Osteoblast (primary cell): ENCODE measurements at places on chromosomes 13 and 19. TPM values are rescaled to one million over a fixed set of nuclear protein-coding genes. Genes with fewer than 3 reads are reported as not detected.

GRCh38 chr13:38743466-38743865 lies 56.6 kb downstream of the FREM2 start:
- no peak for DNase-seq

The KLK7 gene
- not detected in 2 replicates for total RNA-seq

GRCh38 chr13:84823528-84823927 lies 941.3 kb upstream of the SLITRK1 start:
- no peak for DNase-seq

GRCh38 chr19:16258440-16258903 lies 60.8 kb downstream of the AP1M1 start:
- no peak for DNase-seq

DNA sequence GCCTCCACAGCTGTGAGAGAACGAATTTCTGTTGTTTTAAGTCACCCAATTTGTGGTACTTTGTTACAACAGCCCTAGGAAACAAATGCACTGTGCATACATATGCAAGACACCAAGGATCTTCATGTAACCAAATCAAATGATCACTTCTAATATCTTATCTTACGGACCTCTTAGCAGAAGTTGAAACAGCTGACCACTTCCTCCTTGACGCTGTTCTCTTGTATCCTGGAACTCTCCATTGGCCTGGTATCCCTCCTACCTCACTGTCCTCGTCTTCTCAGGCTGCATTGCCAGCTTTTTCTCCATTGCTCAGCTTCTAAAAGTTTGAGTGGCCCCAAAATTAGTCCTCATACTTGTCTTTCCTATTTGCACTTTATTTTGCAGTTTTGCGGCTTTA lies 200.4 kb downstream of the DLEU7 start:
- DNase-seq: peak; percentile 21

The F10 gene
- total RNA-seq: 0.29 TPM in 1 of 2 replicates, not detected in the other

GRCh38 chr13:113329656-113330312 lies 32.7 kb downstream of the LAMP1 start:
- DNase-seq: peak; percentile 55

The PRSS57 gene
- total RNA-seq: not detected in 2 replicates

DNA sequence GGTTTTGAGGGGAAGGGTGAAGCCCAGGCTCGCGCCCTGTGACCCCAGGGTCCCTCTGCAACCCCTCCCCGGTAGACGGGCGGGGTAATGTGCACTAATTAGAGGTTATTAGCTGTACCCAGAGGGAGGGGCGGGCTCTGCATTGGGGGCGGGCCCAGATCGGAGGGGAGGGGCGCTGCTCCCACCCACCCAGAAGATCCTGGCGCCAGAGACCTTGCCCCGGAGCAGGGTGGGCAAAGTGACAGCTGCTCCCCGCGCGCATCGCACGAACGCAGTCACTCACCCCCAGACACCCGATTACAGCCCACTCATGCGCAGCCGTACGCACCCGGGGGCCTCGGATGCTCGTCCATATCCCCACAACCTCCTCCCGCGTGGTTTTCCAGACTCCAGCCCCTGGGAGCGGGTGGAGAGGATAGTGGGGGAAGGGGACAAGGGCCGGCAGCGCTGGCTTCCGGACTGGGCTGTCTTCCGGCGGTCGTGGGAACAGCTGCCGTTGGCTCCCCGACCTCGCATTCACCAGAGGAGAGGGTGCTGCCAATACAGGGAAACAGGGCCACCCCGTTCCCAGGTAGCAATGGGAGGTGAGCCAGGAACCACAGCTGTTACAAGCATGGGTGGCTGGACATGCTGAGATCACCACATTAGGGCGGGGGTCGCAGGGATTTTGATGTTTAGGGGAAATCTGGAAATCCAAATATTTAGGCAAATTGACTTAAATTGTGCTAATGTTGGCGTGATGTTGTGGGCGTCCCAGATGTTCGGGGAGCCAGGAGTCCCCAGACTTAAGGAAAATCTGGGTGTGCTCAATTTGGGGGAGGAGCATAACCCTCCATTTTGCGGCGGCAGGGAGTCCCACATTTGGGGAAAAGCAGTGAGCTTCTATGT lies 2.9 kb upstream of the HOOK2 start:
- peak; percentile 98 for DNase-seq

- peak; percentile 71 for DNase-seq
Observed at GRCh38 chr13:97243915-97244781, 22.0 kb downstream of the MBNL2 start.

The SRRM5 gene
- under 0.01 TPM in 1 of 2 replicates, not detected in the other for total RNA-seq

The CC2D1A gene
- total RNA-seq: 19.2 and 22.4 TPM in 2 replicates

- DNase-seq: no peak
Observed at GRCh38 chr19:29170554-29170953, 42.4 kb downstream of the UQCRFS1 start.

- peak; percentile 96 for DNase-seq
Observed at GRCh38 chr19:58519087-58519354, 589 bp downstream of the ZBTB45 start.

- peak; percentile 60 for DNase-seq
Observed at GRCh38 chr13:40589285-40590109, 76.9 kb downstream of the FOXO1 start.

The ZNF729 gene
- total RNA-seq: not detected in 2 replicates

DNA sequence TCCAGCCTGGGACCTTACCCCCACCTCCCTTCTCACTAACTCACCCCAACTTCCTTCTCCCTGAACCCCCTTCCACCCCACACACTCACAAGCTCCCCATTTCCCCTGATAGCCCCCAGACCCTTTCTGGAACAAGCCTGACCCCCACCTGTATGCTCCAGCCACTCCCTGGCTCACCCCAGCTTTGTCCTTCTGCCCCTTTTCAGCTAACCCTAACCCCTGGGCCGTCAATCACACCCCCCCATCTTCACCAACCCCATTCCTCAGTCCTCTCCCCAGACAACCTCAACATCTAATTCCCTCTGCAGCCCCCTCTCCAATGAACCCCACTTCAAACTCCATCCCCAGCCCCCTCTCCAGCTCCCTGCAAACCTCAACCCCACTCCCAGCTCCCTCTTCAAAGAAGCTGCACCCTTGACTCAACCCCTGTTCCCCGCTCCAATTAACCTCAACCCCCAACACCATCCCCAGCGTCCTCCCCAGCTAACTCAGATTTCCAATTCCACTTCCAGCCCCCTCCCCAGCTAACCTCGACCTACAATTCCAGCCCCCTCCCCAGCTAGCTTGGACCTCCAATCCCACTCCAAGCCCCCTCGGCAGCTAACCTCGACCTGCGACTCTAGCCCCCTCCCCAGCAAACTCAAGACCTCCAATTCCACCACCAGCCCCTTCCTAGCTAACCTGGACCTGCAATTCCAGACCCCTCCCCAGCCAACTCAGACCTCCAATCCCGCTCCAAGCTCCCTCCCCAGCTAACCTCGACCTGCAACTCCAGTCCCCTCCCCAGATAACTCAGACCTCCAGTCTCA lies 929 bp downstream of the GNG7 start:
- peak; percentile 91 for DNase-seq

- DNase-seq: no peak
Observed at GRCh38 chr13:20567881-20568528, 1.0 kb downstream of the IFT88 start.

GRCh38 chr19:1956868-1957492 lies 16.0 kb downstream of the CSNK1G2 start:
- no peak for DNase-seq

GRCh38 chr13:112616586-112617362 lies 28.8 kb upstream of the TUBGCP3 start:
- no peak for DNase-seq

GRCh38 chr19:19217099-19217498 lies 5.3 kb downstream of the NCAN start:
- DNase-seq: peak; percentile 15

DNA sequence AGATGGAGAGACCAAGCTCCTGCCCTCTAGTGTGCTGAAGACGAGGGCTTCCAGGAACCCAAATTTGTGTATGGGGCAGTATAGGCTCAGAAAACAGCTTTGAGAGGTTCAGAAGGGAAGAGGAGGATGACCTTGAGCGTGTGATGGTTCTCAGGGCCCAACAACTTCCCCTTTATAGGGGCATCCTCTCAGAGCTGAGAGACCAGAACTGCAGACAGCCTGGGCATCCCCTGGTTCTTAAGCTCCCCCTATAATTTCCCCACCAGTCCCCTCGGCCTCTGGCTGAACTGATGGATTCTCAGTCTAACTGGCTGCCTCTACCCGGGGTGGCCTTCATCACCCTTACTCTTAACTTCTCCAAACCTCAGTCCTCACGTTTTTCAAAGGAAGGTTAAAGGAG lies 167.5 kb downstream of the URI1 start:
- DNase-seq: no peak

The ZNF135 gene
- total RNA-seq: 6.5 and 8.3 TPM in 2 replicates

DNA sequence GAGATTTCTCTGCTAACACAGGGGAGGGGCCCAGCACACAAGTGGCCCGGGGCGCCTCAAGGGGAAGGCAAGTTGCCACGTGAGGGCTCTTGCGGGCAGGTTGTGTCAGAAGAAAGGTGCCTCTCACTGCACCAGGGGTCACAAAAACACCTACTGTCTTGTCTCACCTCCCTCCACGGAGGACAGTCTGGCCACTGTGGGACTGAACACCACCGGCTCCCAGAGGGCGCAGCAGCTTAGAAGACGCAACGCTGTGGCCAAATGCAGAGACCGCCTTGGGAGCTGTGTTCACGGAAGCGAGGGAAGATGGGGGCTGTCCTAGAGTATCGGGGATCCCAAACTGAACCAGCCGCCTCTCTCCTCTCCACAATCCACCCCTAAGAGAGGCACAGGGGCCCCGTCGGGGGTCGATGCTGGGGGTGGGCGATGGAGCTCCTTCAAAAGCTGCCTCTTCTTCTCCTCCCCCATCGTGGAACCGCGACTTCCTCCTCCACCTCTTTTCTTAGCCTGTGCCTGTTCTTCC lies 177.5 kb downstream of the FOXO1 start:
- DNase-seq: no peak

The F7 gene
- total RNA-seq: under 0.01 TPM in 1 of 2 replicates, not detected in the other
